Hippocampal formation (tissue), 2 donors: ENCODE measurements at places on chromosomes 6 and 20.

DNA sequence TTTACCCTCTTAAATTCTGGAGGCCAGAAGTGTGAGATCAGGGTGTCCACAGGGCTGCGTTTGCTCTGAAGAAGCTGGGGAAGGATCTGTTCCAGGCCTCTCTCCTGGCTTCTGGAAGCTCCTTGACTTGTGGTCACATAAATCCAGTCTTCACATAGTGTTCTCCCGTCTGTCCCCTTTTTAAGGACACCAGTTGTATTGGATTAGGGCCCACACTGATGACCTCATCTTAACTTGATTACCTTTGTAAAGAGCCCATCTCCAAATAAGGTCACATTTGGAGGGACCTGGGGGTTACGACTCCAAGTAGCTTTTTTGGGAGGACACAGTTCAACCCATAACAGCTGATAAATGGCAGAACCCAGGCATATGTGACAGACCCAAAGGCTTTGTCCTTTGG is 20.0 kb upstream of the WFDC2 start:
- DNase-seq: no peak

DNA sequence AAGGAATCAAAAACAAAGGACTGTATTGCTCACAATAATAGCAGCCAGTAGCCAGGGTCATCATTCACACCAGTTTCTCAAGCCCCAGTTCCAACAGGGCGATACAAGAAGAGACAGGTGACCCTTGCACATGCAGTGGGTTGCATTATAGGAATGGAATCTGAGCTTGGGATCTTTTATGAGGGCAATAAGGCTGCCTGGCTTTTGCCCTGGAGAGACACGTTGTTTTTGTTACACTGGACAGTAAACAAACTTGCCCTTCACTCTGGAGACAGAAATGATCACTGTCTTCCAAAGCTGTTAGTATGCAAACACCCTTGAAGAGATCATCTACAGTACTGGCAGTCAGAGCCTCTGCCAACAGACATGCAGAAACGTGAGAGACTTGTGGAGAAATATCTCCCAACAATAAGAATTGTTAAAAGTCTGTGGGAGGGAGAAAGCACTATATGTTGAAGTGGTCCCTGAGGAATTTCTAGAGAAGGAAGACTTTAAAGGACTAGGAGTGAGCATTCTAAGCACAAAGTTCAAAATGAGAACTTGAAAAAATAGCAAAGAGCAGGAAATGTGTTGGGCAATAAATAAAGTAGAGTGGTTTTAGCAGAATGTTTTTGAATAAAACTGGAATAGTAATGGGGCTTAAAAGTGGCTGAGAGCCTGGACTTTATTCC is 6.2 kb upstream of the COL12A1 start:
- DNase-seq: no peak

GRCh38 chr20:45283551-45284057 is 23.0 kb upstream of the RBPJL start:
- no peak for DNase-seq

DNA sequence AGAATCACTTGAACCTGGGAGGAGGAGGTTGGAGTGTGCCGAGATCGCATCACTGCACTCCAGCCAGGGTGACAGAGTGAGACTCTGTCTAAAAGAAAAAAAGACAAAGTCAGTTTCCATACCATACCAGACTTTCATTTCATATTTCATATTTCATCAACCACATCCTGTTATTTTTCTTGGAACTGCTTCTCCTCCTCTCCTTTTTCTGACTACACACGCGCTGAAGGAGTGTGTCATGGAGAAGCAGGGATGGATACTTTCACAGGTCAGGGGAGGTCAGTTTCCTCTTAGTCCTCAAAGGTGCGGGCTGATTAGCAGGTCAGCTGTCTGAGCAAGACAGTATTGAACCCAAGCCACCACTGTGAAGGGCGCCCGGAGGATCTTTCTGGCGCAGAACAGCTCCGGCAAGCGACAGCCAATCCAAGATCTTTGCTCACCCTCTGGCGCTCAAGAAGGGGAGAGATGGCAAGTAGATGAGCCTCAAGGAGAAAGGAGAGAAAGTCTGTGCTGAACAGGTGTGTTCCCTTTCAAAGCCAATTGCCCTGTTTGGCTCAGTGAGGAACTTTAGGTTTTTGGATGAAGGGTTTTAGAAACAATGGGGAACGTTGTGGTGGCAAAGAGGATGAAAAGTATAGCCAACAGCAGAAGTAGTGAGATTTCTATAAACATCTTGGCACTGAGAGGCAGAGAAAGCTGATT is 18.9 kb upstream of the SYNJ2 start:
- DNase-seq: no peak

- DNase-seq: no peak
These were observed 19.5 kb upstream of the FAM8A1 start for GRCh38 chr6:17580518-17581048.

DNA sequence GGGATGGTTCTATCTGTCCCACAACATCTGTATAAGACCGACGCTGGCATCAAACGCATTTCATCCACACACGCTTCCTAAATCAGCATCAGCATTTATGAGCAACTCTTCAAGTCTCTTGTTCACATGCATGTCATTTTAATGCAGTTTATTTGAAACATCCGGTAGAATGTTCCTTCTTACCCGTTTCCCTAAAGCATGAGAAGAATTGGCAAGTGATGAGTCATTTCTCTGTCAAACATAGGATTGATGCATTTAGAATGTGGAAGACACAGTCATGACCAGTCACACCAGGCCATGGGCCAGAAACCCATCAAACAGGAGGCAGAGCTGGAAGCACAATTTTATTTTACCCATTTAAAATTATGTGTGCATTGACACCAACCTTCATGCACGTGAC is 122.8 kb downstream of the UST start:
- DNase-seq: no peak

- DNase-seq: no peak
These were observed 82.3 kb upstream of the CLDN20 start for GRCh38 chr6:155181498-155181897.

GRCh38 chr20:4119854-4120209 is 104.5 kb upstream of the RNF24 start:
- DNase-seq: no peak

DNA sequence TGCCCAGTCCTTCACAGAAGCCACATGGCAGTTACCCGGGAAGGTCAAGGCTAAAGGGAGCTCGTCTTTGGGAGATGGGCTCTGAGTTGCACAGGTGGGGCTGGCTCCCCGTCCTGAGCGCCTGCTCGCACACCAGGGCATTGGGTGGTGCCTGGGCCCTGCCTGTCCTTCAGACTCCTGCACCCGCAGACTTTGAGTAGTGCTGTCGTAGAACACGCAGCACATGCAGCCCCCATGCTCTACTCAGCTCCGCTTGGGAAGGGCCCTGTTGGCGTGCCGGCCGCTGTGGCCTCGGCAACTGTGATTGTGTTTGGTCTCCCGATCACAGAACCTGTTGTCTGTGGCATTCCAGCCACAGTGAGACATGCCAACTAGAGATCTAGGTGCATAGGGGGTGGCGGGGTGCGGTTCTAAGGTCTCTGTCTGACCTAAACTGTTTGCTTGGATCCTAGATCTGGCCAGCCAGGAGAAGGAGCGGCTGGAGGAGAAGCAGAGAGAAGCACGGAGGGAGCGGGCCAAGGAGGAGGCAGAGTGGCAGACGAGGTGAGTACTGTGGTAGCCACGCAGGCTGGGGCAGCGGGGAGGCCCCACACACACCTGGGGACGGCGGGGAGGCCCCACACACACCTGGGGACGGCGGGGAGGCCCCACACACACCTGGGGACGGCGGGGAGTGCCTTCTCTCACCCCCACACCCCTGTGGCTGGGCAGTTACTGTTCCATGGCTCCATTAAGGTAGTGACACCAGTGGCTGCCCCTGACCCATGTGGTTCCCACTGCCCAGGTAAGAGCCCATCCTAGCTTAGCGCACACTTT is 11.3 kb upstream of the ADRM1 start:
- DNase-seq: no peak

GRCh38 chr6:101397199-101397598 is 3.7 kb downstream of the GRIK2 start:
- DNase-seq: no peak

DNA sequence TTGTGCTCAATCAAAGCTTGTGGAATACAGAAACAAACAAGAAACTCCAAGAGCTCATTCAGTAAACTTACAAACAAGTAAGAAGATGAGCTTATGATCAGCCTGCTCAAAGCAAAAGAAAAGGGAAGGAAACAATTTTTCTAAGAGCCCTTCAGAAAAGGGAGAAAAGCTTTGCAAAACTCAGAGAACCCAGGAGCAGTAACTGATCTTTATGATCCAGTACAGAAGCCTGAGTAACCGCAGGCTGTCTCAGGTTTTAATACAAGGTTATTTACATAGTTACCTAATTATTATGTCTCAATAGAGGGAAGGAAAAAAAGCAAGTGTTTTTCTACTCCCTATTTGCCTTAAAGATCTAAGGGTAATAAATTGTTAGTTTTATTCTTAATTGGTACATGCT is 226.5 kb downstream of the MAFB start:
- no peak for DNase-seq

DNA sequence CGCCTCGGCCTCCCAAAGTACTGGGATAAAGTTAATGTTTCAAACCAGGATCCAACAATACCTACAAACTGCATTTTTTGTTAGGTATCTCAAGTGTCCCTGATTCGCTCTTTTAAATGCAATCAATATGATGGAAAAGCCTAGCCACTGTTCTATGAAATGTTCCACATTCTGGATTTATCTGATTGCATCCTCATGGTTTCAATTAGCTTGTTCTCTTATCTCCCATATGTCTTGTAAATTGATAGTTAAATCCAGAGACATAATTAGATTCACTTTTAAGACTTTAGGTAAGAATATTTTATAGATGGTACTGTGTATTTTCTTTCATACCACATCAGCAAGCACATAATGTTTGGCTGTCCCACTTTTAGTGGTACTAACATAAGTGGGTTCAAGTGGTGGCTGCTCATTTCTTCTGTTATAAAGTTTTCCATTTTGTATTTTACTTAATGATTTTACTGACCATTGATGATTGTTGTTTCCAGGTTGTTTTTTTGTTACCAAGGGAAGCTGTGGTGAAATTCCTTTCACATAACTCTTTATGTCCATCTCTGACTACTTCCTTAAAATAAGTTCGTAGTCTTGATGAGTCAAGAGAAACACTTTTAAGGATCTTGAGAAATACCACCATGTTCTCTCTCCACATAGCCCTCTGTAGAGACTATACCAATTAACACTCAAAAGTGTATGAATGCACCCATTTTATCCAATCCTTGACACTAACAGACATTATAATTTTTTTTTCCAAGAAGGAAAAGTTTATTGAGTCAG is 40.5 kb downstream of the RNGTT start:
- DNase-seq: no peak

GRCh38 chr6:128557081-128557480 is 36.7 kb upstream of the PTPRK start:
- no peak for DNase-seq

DNA sequence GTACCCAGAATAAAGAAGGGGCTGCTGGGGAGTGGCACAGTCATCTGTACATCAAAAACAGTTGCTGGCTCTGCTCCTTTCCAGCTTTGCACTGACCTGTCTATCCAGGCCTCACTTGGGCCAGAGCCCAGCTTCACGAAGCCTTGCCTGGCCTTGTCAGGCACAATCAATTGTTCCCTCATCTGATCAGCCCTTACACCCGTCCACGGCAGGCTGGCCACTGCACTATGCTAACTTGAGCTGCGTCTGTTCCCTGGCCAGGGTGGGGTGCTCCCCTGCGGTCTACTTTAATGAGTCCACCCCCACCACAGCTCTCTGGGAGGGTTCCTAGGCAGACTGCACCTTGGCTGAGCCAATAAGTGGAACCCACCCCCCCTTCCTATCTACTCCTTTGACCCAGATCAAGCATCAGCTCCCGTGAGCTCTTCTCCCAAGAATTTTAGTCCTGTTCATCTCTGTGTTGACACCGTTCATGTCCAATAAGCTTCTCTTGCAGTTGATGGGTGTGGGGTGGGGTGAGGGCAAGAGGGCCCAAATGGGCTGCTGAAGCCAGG is 74.3 kb upstream of the MLN start:
- no peak for DNase-seq

GRCh38 chr6:32967151-32968091 is 973 bp upstream of the BRD2 start:
- DNase-seq: peak; percentile 65

DNA sequence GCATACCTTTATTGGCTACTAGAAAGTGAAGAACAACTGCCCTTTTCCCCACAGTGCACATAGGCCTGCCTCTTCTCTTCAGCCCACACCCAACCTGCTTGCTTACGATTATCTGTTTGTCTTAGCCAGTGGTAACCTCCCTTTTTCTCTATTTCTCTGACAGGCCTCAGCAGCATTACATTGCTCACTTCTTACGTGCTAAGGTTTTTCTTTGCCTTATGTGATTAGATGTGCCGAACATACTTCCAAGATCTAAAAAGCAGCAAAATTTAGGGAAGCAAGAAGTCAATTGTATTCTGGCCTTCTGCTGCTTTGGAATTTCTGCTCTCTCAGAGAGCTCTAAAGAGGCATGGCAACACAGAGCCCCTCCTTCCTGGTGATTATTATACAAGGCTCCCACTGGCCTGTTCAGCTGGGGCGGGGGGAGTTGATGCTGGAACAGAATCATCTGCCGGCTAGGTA is 7.0 kb downstream of the B4GALT5 start:
- no peak for DNase-seq

GRCh38 chr20:11780765-11781369 is 136.8 kb upstream of the BTBD3 start:
- no peak for DNase-seq

GRCh38 chr6:35852994-35853393 is 47.8 kb downstream of the LHFPL5 start:
- DNase-seq: no peak

DNA sequence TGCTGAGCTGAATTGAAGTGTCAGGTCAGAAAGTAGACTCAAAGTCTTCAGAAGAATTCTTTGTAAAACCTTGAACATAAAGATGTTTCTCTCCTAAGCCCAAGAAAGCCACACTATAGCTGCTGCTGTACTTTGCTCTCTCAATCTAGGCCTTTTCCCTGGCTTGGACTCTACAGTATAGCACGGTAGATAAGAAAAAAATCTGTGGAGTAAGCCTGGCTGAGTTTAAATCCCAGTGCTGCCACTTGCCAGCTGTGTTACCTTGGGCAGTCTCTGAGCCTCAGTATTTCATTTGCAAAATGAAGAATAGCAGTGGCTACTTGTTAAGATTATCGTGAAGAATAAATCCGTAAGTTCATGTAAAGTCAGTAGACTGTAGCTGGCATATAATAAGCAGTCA is 53.3 kb upstream of the UFL1 start:
- no peak for DNase-seq

DNA sequence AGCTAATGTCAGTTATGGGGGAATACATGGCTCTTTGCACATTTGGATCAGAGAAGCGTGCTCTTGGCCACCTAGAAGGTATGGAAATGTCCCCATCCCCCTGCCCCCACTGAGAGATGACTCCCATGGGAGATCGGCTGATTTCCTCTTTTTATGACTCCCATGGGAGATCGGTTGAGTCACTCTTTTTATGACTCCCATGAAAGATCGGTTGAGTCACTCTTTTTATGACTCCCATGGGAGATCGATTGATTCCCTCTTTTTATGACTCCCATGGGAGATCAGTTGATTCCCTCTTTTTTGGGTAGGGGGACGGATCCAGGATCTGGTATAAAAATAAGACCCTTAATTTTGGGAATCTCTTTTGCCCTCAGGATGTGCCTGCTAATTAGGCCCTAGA is 10.3 kb upstream of the TAAR9 start:
- DNase-seq: no peak

GRCh38 chr20:40915756-40916155 is 112.9 kb upstream of the TOP1 start:
- no peak for DNase-seq
